ENCODE measurements at places on chromosomes 4 and X.

DNA sequence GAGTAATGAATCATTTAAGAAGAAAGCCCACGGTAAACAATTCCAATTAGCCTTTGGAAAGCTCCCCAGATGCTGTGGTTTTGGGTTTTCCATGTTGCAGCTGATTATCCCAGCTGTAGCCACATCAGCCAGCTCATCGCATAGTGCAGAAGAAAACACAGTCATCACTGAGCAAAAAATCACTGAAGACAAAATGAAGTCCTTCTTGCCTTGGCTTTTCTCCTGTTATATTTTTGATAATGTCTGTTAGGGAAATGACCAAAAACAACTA, 193.0 kb upstream of the C1QTNF7 start:
- DNase-seq = peak; percentile 93

DNA sequence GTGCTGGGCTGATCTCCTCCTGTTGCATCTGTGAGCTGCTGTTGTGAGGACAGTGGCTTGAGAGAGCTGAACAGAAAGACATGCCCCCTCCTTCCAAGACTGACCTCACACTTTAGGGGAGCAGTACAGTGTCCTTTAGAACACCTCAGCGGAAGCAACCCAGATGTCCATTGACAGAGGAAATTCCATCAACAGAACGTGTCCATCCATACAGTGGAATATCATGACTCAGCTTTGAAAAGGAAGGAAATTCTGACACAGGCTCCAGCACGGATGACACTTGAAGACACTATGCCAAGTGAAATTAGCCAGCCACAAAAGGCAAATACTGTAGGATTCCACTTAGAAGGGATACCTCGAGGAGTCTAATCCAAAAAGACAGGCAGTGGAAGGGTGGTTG, 103.5 kb downstream of the GPR143 start:
- DNase-seq = peak; percentile 58

- no peak for DNase-seq
Observed at GRCh38 chrX:30822068-30822681, 66.9 kb downstream of the TAB3 start.

GRCh38 chrX:117400005-117400404, 716.6 kb downstream of the KLHL13 start:
- no peak for DNase-seq

GRCh38 chr4:25320773-25321172, 8.2 kb downstream of the ZCCHC4 start:
- peak; percentile 35 for DNase-seq
